ENCODE measurements at places on chromosomes 7 and 10.

DNA sequence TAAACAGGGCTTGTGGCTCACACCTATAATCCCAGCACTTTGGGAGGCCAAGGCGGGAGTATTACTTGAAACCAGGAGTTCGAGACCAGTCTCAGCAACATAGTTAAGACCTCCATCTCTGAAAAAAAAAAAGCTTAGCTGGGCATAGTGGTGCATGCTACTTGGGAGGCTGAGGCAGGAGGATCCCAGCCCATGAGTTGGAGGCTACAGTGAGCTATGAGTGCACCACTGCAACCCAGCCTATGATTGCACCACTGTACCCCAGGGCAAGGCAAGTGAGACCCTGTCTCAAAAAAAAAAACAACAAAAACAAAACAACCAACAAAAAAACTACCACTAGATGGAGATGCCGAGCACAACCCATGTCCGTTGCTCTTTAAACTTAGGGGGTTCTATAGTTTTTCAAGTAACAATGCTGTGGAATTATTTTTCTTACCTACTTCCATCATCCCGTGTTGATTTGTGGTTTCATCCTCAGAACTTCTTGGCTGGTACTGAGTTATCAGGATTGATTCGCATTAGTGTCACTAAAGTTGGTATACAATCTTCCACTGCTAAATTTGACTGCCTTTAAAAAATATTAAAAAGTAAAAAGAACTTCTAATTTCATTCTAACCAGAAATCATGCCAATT, 12.2 kb upstream of the REPIN1 start:
- DNase-seq: no peak

- DNase-seq: no peak
These were observed 44.7 kb upstream of the TRUB1 start for GRCh38 chr10:114893251-114893650.

DNA sequence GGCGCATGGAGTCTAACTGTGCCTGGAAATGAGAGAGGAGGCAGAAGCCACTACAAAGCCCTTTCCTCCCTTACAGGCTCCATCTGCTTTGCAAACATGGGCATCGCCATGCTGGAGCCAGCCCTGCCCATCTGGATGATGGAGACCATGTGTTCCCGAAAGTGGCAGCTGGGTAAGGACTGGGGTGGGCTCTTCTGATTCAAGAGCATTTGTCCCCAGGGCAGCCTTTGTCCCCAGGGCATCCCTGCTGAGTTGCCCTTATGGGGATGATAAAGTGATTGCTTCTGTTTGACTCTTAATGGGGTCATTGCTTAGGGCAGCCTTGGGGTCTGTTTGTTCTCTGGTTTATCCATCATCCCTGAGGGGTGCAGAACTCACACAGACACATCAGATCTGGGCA, 16.8 kb downstream of the SLC18A2 start:
- DNase-seq: no peak

DNA sequence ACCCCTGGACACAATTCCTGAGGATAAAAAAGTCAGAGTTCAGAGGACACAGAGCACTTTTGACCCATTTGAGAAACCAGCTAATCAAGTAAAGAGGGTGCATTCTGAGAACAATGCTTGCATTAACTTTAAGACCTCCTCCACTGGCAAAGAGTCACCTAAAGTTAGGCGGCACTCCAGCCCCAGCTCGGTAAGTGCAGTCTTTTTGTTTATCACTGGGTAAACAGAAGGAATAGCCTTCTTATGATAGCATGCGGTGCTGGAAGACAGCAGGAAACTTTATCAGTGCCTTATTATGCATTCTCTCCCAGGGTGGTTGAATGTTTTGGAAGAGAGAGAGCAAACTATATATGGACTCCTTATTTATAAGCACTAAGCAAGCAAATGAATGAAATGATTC, 130.5 kb downstream of the CDK14 start:
- DNase-seq: no peak

DNA sequence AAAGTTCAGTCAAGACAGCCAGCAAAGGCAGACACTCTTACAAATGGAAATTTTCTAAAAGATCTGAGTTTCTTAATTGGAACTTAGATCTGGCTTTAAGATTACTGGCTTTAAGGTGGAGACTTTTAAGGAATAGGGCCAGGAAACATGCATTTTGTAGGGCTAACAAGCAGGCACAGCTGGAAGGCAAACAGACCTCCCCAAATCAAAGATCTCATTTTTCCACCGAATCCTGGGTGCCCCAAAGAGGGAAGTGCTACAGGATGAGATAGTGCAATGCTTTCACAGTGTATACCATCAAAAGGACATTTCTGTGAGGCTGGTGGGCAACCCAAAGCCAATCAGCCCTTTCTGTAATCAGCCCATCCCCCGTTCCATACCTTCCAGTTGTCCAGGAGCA, 27.4 kb downstream of the MRPL32 start:
- no peak for DNase-seq

DNA sequence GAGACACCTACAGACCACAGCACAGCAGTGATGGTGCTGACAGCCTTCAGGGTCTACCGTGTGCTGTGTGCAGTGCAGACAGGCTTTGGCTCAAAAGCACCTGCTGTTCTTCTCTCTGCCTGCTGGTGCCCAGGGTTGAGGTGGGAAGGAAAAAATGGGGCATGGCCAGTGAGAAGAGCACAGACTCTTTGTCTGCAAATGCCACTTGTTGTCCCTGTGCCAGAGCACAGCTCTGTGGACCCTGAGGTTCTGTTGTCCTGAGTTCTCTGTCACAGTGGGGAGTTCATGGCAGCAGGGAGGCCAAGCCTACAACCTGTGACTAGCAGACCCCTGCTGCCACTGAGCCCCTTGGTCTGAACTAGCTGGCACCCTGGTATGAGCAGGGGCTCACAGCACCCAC, 376.7 kb downstream of the GLRX3 start:
- no peak for DNase-seq

GRCh38 chr7:152115021-152115718, 89.7 kb downstream of the GALNT11 start:
- DNase-seq: no peak

- DNase-seq: no peak
These were observed 6.9 kb upstream of the ZNF485 start for GRCh38 chr10:43599333-43599732.

- no peak for DNase-seq
These were observed 134.8 kb downstream of the MLLT10 start for GRCh38 chr10:21668831-21669230.

DNA sequence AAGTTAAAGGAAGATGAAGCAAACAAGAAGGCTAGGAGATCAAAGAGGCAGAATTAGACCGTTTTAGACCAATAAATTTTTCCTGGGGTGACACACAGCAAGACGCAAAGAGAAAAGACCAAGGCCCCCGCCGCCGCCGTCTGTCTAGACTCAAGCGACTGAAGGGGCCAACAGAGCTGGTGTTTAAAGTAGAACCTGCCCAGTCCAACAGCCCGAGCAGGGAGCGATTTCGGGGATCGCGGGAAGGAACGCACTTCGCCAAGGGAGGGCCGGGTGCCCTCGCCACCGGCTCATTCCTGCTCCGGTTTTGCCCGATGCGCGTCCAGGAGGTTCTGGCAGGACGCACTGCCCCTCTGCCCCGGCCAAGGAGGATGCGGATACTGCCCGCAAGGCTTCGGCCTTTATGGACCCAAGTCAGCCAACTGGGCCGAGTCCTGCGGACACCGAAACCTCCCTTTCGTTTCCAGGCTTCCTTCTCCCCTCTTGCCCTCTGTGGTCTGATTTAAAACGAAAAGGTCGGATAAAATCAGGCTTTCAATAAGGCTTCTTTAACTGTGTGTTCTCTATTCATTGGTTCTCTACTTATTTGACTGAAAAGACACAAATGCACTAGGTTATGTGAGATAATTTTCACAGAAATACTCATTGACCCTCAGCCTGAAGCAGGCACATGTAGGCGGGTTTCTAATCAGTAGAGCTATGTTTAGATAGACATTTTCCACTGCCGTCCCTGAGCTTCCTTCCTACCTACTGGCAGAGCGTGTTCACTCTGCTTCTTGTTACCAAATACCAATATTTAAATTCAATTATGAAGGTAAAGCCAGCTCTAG, 2.2 kb upstream of the HOXA7 start:
- no peak for DNase-seq

- no peak for DNase-seq
These were observed 83.2 kb upstream of the CHST15 start for GRCh38 chr10:124176349-124177179.

- no peak for DNase-seq
These were observed 272.6 kb downstream of the DOCK4 start for GRCh38 chr7:111933609-111934008.

- no peak for DNase-seq
These were observed 84.4 kb downstream of the DNAJC1 start for GRCh38 chr10:21919117-21919516.

DNA sequence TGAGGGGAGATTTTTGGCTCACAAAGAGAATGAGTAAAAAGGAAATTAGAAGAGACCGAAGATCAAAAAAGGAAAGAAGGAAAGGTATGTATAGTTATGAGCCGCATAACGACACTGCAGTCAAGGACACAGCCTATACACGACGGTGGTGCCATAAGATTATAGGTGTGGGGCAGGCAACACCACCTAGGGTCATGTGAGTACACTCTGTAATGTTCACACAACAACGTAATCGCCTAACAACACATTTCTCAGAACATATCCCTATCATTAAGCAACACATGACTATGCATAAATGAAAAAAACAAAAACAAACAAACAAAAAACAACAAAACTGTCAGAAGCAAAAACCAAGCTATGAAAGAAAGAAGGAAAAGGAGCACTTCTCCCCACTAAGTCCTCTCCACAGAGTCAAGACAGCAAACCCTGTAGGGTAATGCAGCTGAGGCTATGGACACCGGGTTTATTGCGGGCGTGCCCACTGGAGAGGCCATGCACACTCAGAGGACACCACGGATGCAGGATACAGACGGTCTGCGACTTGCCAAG, 45.1 kb downstream of the PIP4K2A start:
- DNase-seq: no peak

DNA sequence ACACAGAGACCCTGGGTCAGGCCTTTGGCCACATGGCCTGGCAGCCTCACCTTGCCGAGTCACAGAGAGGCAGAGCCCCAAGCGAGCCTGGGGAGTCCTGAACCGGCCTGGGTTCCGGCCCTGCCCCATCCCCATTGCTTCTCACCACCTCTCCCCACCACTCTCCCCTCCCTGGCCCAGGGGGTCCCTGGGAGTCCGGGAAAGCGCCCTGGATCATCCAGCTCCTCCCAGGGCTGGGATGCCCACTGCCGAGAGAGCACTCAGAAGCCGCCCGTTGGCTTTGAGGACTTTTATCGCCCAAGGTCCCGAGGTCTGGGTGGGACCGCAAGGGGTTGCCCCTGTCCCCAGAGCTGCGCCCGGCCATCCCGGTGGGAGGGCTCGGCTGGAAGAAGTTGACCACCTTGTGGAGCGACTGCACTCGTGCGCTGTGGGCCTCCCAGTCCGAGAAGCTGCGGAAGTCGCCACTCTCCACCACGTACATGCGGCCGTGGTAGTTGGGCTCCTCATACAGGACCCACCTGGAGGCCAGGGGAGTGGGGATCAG, 8.1 kb downstream of the CRYGN start:
- DNase-seq: no peak

GRCh38 chr10:45368181-45368580, 5.8 kb upstream of the ALOX5 start:
- no peak for DNase-seq

- no peak for DNase-seq
These were observed 121.5 kb upstream of the DPP6 start for GRCh38 chr7:153930696-153931095.

- DNase-seq: no peak
These were observed 12.0 kb upstream of the LARP4B start for GRCh38 chr10:943334-944033.

DNA sequence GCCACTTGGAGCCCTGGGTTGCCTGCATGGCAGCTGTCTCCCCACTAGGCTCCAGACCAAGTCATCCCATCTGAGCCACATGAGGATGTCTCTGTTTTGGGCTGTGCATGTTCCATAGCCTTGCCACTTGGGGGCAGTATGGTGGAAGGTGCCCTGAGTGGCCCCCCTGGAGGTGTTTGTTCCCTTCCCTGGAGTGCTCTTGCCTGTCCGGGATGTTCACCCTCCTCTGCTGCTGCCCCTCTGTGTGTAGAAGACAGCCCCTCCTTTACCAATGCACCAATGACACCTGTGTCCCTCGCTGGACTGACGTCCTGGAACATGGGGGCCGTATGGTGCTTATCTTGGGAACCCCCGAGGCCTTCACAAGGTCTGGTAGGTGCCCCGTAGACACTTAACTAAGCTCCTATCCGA, 100.2 kb downstream of the ACTR3B start:
- no peak for DNase-seq

GRCh38 chr10:124370426-124370825, 48.3 kb downstream of the OAT start:
- no peak for DNase-seq

DNA sequence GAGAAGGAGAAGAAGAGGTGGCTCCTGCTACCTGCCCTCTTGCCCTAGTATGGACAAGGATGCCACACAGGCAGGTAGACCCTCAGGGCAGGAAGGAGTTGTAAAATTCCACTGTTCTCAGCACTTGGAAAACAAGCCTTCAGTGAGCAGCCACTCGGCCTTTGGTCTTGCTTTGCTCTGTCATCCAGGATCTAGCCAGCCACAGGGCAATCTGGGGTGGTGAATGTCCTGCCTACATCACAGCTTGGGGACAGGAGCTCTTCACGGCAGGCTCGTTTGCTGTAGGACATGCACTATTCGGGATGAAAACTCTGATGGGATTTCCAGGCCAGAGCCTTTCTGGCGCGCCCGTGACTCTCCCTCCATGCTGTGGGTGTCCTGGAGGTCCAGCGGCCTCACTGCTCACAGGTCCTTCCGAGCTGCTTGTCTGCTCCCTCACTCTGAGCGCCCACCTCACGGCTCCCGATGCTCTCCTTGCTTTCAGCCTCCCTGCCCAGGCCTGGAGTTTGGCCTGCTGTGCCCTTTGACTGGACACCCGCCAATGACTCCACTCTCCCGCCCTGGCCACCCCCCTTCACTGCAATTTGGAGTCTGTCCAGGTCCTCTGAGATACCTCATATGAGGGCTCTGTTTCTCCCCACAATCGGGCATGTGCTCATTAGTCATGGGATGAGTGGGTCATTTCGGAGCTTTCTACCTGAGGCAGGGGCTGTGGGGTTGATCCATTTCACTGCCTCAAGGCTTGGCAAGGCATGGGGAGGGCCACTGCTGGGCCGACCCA, 227.2 kb upstream of the GRB10 start:
- DNase-seq: no peak

GRCh38 chr7:49228426-49229098, 304.2 kb downstream of the CDC14C start:
- no peak for DNase-seq

DNA sequence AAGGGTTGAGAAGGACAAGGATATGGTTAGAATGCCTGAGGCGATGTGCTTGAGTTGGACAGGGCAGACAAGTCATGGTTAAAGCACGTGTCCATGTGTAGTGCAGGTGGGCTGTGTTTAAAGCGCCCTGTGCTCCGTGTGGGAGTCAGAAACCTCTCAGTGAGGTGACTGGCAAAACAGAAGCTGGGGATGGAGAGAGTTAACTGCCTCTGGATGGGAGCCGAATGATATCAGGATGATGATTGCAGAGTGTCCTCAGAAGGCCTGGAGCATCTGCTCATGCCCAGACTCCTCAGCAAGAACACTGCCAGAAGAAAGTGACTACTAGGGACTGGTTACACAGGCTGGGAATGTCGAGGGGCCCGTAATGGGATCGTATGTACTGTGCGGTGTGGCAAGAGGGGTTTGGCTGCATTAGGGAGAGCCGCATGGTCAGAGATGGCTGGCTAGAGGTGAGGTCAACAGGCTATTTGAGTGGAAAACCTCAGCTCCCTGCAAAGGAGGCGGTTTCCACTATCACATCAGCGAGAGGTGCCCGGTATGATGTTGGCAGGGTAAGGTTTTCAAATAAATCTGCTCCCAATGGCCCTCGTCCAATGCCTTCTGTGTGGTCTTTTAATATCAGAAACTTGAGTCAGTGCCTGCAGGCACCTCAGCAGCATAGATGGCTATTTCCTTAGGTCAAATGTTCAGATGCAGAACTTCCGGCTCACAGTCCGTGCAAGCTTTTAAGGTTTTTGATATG, 26.1 kb upstream of the MRC1 start:
- DNase-seq: no peak
